Caco-2 (cell line): ENCODE measurements at places on chromosomes 16 and 17. TPM values are rescaled to one million over a fixed set of nuclear protein-coding genes. Genes with fewer than 3 reads are reported as not detected.

The KRT34 gene
- total RNA-seq = not detected in 2 replicates

The HSD17B1 gene
- total RNA-seq = 2.3 and 4.0 TPM in 2 replicates

DNA sequence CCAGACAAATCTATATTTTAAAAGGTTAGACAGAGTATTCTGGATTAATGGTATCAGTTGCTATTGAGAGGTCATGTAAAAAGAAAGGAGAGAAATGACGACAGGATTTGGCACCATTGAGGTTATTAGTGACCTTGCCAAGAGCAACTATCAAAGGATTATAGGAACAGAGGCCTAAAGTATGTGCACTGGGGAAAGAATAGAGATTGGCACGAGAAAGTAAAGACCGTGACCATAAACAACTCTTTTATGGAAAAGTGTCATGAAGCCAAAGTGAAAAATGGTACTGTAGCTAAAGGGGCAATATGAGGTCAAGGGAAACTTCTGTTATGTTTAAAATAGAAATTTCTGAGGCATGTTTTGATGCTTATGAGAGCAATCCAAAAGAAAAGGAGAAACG, 115.2 kb upstream of the KIF2B start:
- no peak for DNase-seq

GRCh38 chr16:71778780-71779179, 29.9 kb downstream of the AP1G1 start:
- no peak for DNase-seq

- no peak for DNase-seq
Measured at GRCh38 chr16:84198401-84198800, 7.4 kb downstream of the ADAD2 start.
